Aorta (tissue), 5 donors: ENCODE measurements at places on chromosomes 2 and 18. TPM values are rescaled to one million over a fixed set of nuclear protein-coding genes. Genes with fewer than 3 reads are reported as not detected.

Gene CYRIA
- total RNA-seq = 12.8 TPM

Gene ECEL1
- 2.1 TPM for total RNA-seq

GRCh38 chr2:71857636-71858035 lies 290.0 kb downstream of the CYP26B1 start:
- DNase-seq = no peak

Gene FIGLA
- not detected for total RNA-seq

DNA sequence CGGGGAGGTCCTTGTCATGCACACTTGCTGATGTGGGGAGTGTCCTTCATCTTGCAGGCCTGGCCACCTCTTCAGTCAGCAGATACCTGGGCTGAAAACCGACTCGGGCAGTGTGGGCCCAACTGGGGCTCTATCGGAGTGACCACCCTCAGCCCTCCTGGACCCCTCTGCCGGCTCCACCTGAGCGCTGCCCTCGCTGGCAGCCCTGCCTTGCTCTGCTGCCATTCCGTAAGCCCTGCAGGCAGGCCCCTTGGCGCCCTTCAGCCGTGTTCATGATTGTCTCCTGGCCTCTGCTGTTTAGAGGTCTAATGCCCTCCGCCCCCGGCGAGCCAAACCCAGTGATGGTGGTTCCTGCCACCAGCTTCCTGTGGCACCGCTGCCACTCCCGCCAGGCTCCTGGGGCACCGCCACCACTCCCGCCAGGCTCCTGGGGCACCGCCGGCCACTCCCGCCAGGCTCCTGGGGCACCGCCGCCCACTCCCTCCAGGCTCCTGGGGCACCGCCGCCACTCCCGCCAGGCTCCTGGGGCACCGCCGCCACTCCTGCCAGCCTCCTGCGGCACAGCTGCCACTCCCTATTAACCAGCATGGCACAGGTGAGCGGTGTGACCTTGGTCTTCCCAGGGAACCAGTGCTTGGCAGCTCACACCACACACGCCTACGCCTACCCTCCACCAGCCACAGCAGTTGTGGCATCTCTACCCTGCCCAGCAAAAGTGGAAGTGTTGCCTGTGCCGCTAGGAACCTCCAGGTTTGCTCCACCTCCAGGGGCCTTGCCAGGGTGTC lies 15.9 kb downstream of the CAPN10 start:
- DNase-seq = peak; percentile 72

DNA sequence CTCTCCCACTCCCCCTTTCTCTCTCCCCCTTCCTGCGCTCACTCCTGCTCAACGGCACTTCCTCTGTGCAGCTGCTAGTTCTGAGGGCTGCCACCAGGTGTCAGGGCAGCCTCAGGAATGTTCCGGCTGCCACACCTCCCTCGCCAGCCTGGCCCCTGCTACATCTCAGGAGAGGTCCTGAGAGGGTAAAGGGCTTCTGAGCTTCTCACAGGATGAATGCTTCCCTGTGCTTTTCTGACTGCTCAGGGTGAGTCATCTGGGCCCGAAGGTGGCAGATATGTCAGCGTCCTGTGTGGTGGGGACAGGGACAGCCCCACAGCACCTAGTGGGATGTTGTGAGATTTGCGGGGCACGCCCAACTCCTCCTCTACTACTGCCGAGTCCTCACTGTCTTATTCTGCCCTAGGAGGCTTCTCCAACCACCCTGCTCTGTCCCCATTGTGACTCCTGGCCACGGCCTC lies 49.0 kb downstream of the PLEKHB2 start:
- no peak for DNase-seq

Gene ALPI
- total RNA-seq = not detected

GRCh38 chr2:219522111-219523030 lies 8.1 kb downstream of the ASIC4 start:
- peak; percentile 83 for DNase-seq

DNA sequence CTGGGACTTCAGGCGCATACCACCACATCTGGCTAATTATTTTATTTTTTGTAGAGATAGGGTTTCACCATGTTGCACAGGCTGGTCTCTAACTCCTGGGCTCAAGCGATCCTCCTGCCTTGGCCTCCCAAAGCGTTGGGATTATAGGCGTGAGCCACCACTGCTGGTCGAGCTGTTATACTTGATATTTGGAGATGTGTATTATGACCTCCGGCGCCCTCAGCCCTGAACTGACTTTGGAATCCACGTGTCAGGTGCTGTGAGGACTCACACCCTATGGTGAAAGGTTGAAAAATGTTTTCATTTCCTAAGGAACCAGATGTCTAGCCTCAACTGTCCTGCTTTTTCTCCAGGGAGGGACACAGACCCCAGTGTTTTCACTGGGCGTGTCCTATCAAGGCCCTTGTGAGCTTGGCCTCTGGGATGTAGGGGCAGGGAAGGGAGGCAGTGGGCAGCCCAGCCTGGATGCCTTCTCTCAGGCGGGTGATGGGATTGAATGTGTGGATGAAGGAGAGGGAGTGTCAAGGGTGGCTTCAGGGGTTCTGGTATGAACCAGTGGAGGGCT lies 56.4 kb upstream of the HAAO start:
- DNase-seq = no peak

Gene INO80C
- total RNA-seq = 19.1 TPM

DNA sequence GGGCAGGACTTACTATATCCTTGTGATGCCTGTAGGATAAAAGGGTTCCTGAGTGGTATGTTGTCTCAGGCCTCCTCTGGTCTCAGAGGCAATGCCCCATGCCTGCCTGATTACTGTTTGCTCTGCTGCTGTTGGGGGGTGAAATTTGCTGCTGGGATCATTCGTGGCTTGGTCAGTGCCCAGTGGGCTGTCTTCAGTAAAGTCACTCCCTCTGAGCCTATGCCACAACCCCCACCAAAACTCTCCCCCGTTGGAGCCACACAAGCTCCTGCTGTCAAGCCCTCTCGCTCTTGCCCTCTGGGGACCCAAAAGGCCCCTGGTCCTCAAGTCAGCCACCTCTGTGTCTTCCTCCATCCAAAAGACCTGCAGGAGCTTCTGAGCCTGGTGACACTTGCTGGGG lies 38.6 kb upstream of the TGIF1 start:
- no peak for DNase-seq

Gene FAHD2B
- total RNA-seq = 14.6 TPM

- DNase-seq = no peak
These were observed 156.6 kb downstream of the KCNJ3 start for GRCh38 chr2:154855138-154855537.

DNA sequence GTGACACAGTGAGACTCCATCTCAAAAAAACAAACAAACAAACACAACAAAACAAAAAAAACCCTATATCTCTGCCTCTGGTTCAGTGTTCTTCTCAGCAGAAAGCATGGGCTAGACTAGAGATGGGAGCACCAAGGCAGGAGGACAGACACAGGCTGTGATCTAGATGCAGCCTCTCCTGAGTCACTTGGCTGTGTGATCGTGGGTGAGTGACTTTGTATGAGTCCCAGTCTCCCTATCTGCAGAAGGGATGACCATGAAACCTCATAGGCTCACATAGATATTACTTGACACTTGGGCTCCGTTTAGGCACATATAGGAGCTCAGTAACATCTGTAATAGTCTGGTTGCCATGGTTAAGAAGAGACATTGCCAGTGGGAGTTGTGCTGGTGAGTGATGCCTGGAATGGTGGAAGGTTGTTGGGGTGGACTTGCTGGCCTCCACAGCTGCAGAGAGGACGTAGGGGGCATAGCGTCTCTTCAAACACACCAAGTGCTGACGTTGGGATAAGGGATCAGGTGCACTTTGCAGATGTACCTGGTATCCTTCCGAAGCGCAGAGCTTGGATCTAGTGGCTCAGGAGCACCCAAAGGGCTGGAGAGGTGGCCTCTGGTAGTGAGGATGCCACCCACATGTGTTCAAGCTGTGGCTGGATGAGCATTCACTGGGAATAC lies 318.9 kb upstream of the HS6ST1 start:
- DNase-seq = peak; percentile 12
